SIG-M5 (cell line): ENCODE measurements at places on chromosomes 16 and 17.

GRCh38 chr17:83079352-83079747 lies at the start of gene METRNL:
METRNL (plus strand) TSS chr17:83079609; CDS start chr17:83079816, 207 bp downstream.
- no peak for DNase-seq

- no peak for DNase-seq
These were observed 50.9 kb upstream of the CPNE2 start for GRCh38 chr16:57041182-57042156.

- no peak for DNase-seq
These were observed 151.7 kb downstream of the ANKFN1 start for GRCh38 chr17:56305007-56305406.

DNA sequence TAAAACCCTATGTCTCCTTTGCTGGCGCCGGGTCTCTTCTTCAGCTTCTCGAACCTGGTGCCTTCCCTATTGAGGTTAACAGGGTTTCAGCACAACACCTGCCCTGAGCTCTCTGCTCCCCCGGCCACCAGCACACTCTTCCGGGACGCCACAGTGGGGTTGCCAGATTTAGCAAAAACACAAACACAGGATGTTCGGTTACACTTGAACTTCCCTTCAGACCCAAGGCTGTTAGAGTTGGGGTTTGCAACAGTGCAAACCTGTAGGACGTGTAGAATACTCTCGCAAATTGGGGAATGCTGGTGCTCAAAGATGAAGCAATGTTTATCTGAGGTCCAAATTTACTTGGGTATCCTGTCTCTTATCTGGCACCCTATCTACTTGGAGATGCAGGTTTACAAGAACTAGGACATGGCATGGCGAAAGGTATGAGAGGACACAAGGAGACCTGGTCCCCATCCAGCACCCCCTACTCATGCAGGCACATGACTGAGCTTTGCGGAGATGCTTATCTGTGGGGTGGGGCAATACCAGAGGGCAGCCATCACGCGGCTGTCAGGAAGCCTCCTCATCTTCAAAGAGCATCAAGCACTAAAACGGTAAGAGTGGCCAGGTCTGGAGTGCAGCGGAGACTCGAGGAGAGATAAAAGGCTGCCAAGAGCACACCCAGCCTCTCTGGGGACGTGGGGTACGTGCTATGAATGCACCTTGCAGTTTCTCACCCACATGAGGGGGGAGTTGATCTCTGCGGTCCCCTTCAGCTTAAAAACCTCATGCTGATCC lies 52.8 kb downstream of the SDK2 start:
- DNase-seq = no peak

DNA sequence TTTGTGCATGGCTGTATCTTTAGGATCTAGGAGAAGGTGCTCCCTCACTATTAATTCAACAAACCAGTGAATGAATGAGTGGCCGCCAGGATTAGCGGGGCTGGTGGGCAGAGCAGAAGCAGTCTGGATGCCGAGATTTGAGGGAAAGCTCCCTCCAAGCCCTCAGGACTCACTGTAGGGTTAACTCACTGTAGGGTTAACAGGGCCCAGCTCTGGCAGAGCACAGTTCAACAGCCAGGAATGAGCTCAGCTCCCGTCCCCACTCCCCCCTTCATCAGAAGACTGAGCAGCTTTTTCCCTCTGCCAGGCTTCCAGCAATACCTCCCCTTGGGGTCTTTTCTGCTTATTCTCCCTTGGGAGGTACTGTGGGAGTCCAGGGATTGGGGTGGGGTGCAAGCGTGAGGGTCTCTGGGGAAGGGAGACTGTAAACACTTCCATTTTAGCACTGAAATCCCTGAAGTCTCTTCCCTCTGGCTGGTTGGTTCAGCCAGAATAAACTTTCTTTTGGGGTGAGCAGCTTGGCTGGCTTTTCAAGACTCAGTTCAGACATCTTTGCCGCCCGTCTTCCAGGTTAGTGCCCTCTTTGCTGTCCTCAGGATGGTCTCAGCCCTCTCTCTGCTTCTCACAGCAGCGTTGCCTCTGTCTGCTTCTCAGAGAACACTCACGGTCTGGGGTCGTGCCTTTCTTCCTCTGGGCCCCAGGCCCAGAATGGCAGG lies 53.7 kb upstream of the WSB1 start:
- no peak for DNase-seq

- no peak for DNase-seq
These were observed 417.2 kb downstream of the HS3ST4 start for GRCh38 chr16:26108836-26109505.

DNA sequence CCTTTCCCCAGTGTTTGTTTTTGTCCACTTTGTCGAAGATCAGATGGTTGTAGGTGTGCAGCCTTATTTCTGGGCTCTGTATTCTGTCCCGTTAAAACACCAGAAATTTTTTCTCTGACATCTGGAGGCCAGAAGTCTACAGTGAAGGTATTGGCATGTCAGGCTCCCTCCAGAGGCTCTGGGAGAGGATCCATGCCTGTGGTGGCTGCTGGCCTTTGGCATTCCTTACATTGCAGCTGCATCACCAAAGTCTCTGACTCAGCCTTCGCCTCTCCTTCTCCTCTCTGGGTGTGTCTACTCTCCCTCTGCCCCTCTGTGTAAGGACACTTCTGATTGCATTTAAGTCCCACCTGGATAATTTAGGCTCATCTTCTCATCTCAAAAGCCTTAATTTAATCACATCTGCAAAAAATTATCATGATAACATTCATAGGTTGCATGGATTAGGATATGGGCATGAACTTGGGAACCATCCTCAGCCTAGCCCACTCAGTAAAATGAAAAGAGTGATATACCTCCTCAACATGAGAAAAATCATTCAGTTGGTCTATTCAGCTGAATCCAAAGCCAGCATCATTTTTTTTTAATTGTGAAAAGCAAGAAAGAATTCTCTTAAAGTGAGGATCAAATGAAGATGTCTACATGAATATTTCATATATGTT lies 78.0 kb downstream of the MAP2K6 start:
- DNase-seq = no peak

- no peak for DNase-seq
These were observed 63.6 kb upstream of the DOC2B start for GRCh38 chr17:245020-245419.

DNA sequence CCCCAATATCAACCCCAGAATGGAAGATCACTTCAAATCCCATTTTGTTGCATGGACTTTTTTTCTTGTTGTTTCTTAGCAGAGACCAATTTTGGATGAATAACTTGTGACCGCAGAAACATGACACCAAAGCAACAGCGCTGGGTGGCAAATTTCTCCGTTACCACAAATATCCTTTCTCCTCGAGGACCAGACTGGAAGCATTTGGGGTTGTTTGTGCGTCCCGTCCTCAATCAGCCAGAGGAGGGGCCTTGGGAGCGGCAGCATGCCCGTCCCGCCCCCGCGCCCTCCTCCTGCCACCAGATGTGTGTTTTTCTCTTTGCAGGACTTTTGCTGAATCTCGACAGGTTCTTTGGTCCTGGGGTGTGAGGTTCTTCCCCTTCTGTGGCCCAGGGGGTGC lies 282.5 kb upstream of the FOXF1 start:
- no peak for DNase-seq

- no peak for DNase-seq
These were observed 13.4 kb upstream of the KATNB1 start for GRCh38 chr16:57722210-57722499.

- no peak for DNase-seq
These were observed 20.7 kb downstream of the SLC47A1 start for GRCh38 chr17:19554393-19554792.

- no peak for DNase-seq
These were observed 76.1 kb downstream of the C17orf58 start for GRCh38 chr17:67920212-67920611.

DNA sequence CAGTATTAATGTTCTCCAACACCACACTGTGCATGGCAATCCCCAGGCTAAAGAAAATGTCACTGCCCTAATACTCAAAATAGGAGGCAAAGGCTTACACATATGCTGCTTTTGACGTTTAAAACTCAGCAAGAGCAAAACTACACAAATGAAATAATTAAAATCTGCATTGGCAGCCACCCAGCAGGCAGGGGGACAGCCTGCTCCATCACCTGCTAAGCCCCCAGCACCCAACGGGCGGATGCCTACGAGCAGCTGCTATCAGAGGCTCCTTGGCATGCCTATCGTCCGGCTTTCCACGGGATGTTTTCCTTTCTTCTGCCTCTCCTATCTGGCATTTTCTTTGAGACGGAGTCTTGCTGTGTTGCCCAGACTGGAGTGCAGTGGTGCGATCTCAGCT lies 337.5 kb downstream of the SOX9 start:
- DNase-seq = no peak

- no peak for DNase-seq
These were observed 33.0 kb downstream of the LYRM1 start for GRCh38 chr16:20933589-20933988.

DNA sequence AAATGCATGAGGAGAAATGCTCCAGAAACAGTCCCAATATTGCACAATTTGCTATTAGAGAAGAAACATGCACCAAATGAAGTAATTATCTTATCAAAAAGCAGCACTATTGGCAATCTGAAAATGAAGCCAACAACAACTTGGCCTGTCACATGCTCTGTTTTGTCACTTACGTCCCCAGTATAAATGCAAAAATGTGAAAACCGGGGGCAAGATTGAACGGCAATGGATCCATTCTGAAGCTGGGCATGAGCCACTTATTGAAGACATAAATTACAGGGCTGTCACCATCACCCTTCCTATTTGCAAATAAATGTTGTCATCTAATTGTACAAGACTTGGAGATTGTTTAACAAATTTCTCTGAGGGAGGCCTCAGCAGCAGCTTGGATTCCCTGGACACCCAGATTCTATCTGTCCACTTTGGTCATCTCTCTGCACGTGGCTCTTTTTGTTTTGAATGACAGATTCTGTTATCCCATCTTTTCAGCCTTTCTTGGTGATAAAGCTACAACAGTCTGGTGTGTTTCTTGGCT lies 180.2 kb upstream of the CDH5 start:
- DNase-seq = no peak

GRCh38 chr16:11389083-11389482 lies 43.8 kb downstream of the RMI2 start:
- no peak for DNase-seq
